Mammary microvascular endothelial cell (primary cell): ENCODE measurements at places on chromosomes 16 and 17. TPM values are rescaled to one million over a fixed set of nuclear protein-coding genes. Genes with fewer than 3 reads are reported as not detected.

ST6GALNAC2 gene
- 1.7 and 2.2 TPM in 2 replicates for total RNA-seq

C17orf50 gene
- not detected in 2 replicates for total RNA-seq

CSH2 gene
- not detected in 2 replicates for total RNA-seq

PPM1E gene
- total RNA-seq: not detected in 2 replicates

SLC13A2 gene
- total RNA-seq: not detected in 2 replicates

EME1 gene
- total RNA-seq: 4.9 and 8.3 TPM in 2 replicates

PRKCA gene
- 13.0 and 14.3 TPM in 2 replicates for total RNA-seq

TRPV2 gene
- total RNA-seq: 46.4 and 51.5 TPM in 2 replicates

RARA gene
- total RNA-seq: 23.4 and 26.9 TPM in 2 replicates

TRIM65 gene
- 30.6 and 32.7 TPM in 2 replicates for total RNA-seq

ZG16B gene
- 1.5 and 3.1 TPM in 2 replicates for total RNA-seq

KRTAP3-1 gene
- total RNA-seq: not detected in 2 replicates

SPATA22 gene
- not detected in 2 replicates for total RNA-seq

TEX19 gene
- total RNA-seq: not detected in 2 replicates

SAMD14 gene
- total RNA-seq: 3.5 and 5.7 TPM in 2 replicates

NAGS gene
- 11.0 and 13.9 TPM in 2 replicates for total RNA-seq

SPIRE2 gene
- total RNA-seq: 1.6 and 2.4 TPM in 2 replicates

ZNF597 gene
- total RNA-seq: 1.3 and 1.5 TPM in 2 replicates

ADGRG1 gene
- total RNA-seq: 321 and 415 TPM in 2 replicates

HASPIN gene
- total RNA-seq: 9.4 and 10.9 TPM in 2 replicates

KANSL1 gene
- total RNA-seq: 16.3 and 22.4 TPM in 2 replicates

XYLT1 gene
- 0.33 and 0.39 TPM in 2 replicates for total RNA-seq

DHRS7C gene
- not detected in 2 replicates for total RNA-seq

PAGR1 gene
- total RNA-seq: 34.6 and 37.6 TPM in 2 replicates

HIC1 gene
- total RNA-seq: 62.2 and 63.0 TPM in 2 replicates

SYT17 gene
- 0.15 and 0.80 TPM in 2 replicates for total RNA-seq

AOC3 gene
- 0.40 TPM in 1 of 2 replicates, not detected in the other for total RNA-seq

CDK5RAP3 gene
- total RNA-seq: 60.9 and 61.5 TPM in 2 replicates

CDT1 gene
- total RNA-seq: 14.2 and 27.4 TPM in 2 replicates

CLEC16A gene
- 13.3 and 16.7 TPM in 2 replicates for total RNA-seq

ANKRD40CL gene
- total RNA-seq: not detected in 2 replicates

LLGL2 gene
- total RNA-seq: 3.9 and 5.2 TPM in 2 replicates

PKMYT1 gene
- total RNA-seq: 28.1 and 31.3 TPM in 2 replicates

ALOX15 gene
- not detected in 2 replicates for total RNA-seq

NOG gene
- 35.9 and 41.2 TPM in 2 replicates for total RNA-seq

SLC5A10 gene
- not detected in 2 replicates for total RNA-seq

TM4SF5 gene
- total RNA-seq: not detected in 2 replicates

LITAF gene
- 2.9 and 5.2 TPM in 2 replicates for total RNA-seq

TP53TG3B gene
- total RNA-seq: not detected in 2 replicates
